Fibroblast of the aortic adventitia (primary cell): ENCODE measurements at places on chromosomes 3 and 15. TPM values are rescaled to one million over a fixed set of nuclear protein-coding genes. Genes with fewer than 3 reads are reported as not detected.

The CNTN4 gene
- 0.09 TPM in 1 of 2 replicates, not detected in the other for total RNA-seq

The INSYN1 gene
- 1.2 and 5.5 TPM in 2 replicates for total RNA-seq

The MINAR1 gene
- total RNA-seq = 0.98 and 1.7 TPM in 2 replicates

The EOMES gene
- total RNA-seq = 0.18 TPM in 1 of 2 replicates, not detected in the other

DNA sequence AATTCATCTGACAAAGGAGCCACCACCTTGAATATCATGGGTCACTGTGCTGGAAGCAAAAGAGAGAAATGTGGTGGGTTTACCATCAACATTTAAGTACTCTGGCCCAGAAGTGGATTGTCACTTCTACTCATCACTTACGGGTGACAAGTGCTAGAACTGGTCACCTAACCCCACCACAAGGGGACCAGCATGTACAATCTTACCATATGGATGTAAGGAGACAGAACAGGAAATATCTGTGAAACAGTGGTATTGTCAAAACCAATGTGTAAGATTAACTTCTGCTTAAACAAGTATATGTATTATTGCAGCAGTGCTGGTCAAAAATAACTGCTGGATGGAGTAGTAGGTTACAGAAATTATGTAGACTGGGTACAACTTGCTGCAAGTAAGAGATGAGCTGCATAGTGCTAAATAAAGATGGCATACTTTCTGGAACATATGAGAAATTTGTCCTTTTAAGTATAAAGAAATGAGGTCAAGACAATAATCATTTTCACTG, 171.8 kb downstream of the POTEB3 start:
- no peak for DNase-seq
